ENCODE measurements at places on chromosomes 7 and 10.

- no peak for DNase-seq
Observed at GRCh38 chr7:1314908-1315450, 82.3 kb downstream of the UNCX start.

DNA sequence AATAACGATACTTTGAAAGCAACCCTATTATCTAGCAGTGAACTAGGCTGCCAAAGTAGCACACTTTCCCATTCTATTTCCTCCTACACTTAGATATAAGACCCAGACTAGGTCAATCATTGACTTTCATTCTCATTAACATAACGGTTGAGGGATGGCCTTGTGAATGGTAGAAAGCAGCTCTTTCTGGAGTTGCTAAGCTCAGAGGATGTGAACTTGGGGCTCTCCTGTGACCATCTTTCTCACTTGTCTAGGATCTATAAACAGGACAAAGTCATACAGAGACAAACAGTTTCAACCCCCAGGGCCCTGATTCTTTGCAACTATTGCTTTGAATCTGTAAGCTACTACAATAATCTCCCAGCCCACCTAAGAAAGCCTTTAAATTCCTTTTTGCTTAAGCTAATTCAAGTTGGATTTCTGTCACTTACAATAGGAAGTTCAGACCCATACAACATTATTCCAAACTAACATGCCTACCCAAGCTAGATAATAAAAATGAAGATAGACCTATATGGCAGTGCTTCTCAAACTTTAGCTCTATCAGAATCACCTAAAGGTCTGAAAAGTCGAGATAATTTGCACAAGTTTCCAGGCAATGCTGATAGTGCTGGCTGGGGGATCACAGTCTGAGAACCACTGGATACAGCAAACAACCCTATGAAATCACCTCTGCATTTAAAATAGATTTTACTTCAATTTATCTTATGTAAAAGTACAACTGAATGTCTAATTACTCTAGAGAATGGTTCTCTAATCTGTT lies 16.7 kb downstream of the P4HA1 start:
- no peak for DNase-seq

- DNase-seq: no peak
Observed at GRCh38 chr10:59108886-59109288, 67.6 kb upstream of the PHYHIPL start.

GRCh38 chr7:47501406-47501805 lies 80.5 kb downstream of the TNS3 start:
- DNase-seq: no peak

DNA sequence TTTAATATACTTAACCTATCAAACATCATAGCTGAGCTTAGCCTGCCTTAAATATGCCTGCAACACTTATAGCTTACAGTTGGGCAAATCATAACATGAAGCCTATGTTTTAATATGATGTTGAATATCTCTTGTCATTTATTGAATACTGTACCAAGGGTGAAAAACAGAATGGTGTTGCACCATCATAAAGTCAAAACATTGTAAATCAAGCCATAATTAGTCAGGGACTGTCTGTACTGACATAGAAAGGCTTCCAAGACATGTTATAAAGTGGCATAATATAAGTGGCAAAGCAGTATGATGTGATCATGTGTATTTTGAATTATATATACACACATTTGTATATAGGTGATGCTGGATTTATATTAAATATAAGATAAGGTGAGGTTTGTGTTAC lies 140.0 kb downstream of the ZEB1 start:
- DNase-seq: no peak

DNA sequence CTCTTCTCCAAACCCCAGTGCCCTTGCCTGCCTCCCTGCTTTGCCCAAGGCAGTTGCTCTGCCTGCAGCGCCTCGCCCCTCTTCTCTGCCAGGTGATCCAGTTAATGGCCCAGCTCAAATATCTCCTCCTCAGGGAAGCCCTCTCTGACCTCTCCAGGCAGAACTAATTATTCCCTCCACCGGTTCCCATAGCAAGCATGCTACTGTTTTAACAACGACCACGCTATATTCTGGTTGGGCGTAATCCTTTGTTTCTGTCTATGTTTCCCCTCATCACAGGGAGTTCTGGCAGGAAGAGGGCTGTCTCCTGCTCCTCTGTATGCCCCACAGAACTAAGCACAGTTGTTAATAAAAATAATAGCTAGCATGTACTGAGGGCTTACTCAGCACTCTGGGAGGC lies 36.8 kb upstream of the R3HCC1L start:
- no peak for DNase-seq

Measured in coronary artery (tissue), 2 donors.